ENCODE measurements at places on chromosomes 16 and 17.

GRCh38 chr17:37338847-37339246 lies 36.9 kb upstream of the C17orf78 start:
- no peak for DNase-seq

DNA sequence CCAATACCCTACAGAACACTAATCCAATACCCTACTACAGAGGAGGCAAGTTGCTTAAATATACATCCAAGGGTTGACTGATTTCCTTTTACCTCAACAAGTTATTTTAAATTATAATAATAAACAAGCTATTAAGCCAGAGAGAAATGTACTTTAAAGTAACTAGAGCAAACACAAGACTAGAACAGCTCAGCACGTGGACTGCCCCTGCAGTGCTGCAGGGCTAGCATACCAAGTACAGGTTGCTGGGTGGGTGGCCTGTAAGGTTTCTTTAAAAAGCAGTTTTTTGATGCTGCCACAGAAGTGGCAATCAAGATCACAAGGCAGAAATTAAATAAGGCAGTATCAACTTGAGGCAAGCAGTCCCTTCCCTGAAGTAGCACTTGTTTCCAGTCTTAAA lies 63.5 kb downstream of the PARN start:
- DNase-seq: no peak

- no peak for DNase-seq
Observed at GRCh38 chr17:65147955-65148354, 10.8 kb downstream of the RGS9 start.

DNA sequence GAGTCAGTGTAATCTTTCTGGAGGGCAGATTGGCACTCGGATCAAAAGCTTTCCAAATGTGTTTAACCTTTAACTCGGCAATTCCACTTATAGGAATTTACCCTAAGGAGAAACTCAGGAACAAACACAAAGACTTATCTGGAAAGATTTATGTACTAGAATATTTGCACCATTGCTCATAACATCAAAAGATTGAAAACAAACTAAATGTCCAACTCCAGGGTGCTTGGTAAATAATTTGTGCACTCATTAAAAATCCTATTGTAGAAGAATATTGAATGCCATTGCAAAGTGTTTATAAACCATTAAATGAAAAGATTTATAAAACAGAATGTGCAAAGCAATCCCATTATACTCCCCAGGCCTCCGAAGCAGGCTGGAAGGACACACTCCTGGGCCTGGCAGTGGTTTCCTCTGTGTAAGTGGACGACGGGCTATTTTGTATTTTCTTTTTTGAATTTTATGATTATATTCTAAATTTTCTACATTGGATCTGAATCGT lies 18.7 kb upstream of the RBFOX3 start:
- no peak for DNase-seq

- no peak for DNase-seq
Observed at GRCh38 chr16:49924078-49924477, 68.2 kb upstream of the ZNF423 start.

DNA sequence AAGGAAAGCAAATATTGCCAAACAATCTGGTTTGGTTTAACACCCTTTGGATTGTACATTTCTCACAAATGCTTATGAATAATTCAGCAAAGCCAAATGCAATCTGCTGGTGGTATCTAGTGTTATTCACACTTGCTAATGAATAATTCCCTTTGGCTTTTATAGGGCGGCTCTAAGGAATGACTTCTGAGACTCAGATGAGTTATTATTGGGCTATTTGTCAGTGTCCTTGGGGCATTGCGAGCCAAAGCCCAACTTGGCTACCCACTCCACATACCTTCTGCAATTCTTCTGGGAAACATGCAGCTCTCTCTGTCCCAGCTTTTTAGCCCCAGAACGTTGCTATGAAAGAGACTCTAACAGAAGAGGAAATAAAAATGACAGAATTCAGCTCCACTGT lies 41.1 kb downstream of the FTO start:
- no peak for DNase-seq

GRCh38 chr16:57863434-57864160 lies 61.3 kb upstream of the KIFC3 start:
- no peak for DNase-seq

- DNase-seq: peak; percentile 74
Observed at GRCh38 chr17:8300627-8301242, 5.5 kb upstream of the SLC25A35 start.

DNA sequence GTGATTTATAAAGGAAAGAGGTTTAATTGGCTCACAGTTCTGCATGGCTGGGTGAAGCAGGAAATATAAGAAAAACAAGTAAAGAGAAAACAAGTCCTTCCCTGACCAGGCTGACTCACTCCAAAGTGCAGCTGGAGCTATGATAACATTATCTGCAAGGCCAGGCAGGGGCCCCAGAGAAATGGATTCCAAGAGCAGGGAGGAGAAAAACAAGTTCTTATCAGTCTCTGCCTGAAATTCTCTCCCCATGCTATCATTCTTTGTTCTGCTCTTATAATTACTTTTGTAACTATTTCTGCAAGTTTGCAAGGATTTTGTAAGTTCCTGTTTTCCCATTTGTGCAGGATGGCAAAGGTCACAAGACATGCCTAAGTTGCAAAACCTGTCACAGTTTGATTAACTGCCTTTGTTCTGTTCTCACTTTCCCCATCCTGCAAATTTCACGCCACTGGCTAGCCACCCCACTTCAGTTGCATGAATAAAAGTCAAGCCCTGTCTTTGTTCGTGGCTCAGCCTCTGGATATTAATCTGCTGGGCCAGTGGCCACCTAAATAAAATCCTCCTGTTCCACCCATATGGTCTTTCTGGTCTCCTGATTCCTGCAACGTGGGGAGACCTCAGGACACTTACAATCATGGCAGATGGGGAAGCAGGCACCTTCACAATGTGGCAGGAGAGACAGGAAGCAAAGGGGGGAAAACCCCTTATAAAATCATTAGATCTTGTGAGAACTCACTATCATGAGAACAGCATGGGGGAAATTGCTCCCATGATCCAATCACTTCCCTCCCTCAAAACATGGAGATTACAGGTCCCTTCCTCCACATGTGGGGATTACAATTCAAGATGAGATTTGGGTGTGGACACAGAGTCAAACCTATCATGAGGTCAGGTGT lies 13.1 kb downstream of the ABCA9 start:
- no peak for DNase-seq

GRCh38 chr17:17837380-17837821 lies 615 bp upstream of the SREBF1 start:
- DNase-seq: no peak

DNA sequence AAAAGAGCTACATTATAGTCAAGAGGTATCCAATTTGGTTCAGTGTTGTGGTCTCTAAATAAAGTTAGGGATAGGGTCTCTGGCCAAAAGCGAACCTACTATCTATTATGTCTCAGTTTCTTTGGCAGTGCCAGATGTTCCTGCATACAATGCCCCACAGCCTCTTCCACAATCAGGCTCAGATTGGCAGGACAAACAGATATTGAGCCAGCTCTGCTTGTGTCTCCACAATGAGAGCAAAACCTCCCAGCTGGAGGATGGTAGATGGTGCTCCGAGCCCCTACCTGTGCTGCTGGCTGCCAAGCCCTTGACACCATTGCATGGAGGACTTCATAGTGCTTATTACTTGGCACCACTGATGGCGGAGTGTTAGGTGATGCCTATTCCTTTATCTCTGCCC lies 19.7 kb downstream of the PHAF1 start:
- DNase-seq: no peak

- DNase-seq: no peak
Observed at GRCh38 chr16:2936436-2937011, 24.8 kb downstream of the FLYWCH1 start.

- no peak for DNase-seq
Observed at GRCh38 chr17:4584917-4585637, 748 bp downstream of the SMTNL2 start.

DNA sequence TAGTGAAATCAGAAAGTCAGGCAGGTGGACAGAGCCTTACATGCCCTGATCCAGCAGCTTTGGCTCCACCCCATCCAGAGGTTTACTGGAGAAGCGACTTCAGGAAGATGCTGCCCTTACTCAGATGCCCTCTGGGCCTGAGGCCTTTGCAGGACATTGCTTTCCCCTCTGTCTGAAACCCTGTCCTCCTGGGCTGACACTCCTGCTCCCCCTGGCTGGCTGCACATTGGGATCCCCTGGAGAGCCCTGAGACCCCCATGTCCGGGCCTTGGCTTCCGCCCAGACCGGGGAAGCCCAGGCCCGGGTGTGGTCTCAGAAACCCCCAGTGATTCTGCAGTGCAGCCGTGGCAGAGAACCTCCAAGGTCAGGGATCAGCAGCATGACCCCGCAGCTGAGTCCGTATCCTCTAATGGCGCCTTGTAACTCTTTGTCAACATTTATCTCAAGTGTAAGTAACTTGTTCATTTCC lies 36.6 kb downstream of the BCO1 start:
- DNase-seq: no peak

- no peak for DNase-seq
Observed at GRCh38 chr17:33442320-33442719, 149.2 kb upstream of the ASIC2 start.

DNA sequence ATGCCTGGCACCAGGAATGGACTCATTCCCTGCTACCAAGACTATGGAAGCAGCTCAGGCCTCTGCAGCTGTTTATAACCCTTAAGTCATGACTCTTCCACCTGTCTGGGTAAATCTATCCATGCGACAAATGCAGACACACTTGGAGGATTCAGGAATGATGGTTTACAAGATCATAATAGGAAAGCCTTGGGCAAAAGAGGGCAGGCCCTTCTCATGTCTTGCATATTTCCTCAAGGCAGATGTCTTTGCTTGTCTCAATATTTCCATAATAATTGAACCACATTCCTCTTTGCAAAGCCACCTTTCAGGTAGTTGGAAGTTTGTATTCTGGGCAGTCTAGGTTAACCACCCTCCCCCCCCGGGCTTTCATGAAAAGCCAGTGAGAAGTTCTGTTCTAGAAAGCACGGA lies 884 bp upstream of the JPT1 start:
- no peak for DNase-seq

DNA sequence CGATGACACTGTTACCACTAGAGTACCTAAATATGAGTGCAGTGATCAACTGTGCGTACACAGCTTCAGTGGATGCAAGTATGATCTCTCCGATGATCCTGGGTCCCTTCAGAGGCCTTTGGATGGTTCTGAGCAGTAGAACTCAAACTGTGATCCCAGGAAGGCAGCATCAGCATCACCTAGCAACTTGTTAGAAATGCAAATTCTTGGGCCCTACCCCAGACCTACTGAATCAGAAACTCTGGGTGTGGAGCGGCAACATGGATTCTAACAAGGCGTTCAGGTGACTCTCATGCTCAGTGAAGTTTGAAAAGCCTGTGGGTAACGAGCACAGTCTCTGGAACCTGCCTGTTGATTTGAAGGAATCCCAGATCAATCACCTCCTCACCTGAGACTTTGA lies 25.4 kb downstream of the TOX3 start:
- DNase-seq: no peak

GRCh38 chr16:17468611-17469010 lies 2.1 kb downstream of the XYLT1 start:
- no peak for DNase-seq

- no peak for DNase-seq
Observed at GRCh38 chr17:43528988-43529814, 16.9 kb downstream of the ETV4 start.

GRCh38 chr16:4785758-4786433 lies 2.2 kb downstream of the SEPTIN12 start:
- no peak for DNase-seq

DNA sequence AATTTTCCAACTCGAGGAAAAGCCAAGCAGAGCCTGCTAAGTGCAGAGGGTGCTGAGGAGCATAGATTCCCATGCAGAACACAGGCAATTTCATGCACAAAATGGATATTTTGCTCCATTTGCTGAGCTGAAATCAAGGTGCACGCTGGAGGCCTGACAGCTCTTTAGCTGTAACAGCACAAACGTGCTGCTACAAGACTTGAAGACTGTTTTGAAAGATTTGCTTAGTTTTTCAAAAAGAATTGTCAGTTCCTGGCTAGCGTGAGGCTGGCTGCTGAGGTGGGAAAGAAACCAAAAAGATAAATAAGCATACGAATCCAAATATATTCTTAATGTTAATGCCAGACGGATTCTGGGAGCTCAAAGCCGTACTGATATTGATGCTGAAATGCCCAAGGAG lies 309.0 kb upstream of the MAF start:
- DNase-seq: no peak

GRCh38 chr16:88886845-88887521 lies 20.5 kb upstream of the PABPN1L start:
- DNase-seq: no peak

DNA sequence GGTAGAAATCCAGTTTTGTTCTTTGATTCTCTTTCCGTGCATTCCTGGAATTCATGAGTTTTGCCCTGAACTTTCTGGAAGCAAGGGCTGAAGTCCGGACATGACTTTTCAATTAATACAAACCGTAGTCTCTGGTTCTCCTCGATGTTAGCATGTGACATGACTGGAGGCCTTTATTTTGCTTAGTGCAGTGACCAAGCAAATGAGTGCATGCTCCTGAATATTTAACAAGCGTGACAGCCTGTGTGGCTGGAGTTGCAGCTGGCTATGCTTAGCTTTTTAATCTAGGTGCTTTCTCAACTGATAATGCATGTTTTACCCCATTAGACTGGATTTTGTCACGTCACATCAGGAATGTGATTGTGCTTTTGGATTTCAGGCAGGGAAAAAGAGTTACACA lies 302.1 kb downstream of the MAP2K6 start:
- no peak for DNase-seq

GRCh38 chr16:66401610-66402009 lies 25.5 kb upstream of the BEAN1 start:
- no peak for DNase-seq

GRCh38 chr16:86823125-86823524 lies 244.8 kb downstream of the FOXL1 start:
- no peak for DNase-seq

- DNase-seq: no peak
Observed at GRCh38 chr17:28548417-28549130, 3.9 kb downstream of the UNC119 start.

DNA sequence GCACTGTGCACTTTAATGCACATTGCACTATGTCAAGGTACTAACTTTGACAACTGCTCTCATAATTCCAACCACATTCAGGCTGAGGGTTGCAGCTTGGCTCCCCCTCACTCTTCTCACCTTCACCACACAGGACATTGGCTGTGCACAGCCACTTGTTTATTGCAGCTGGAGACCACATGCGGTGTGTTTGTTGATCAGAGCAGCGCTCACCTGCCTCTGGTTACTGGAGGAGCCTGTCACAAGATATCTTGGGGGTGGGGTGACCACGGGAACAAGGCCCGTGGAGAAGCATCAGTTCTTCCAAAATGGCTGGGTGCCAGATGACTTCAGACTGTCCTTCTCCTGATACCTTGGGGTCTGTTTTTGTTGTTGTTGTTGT lies 10.6 kb upstream of the CCL5 start:
- DNase-seq: no peak

GRCh38 chr17:45948881-45949624 lies 50.0 kb upstream of the STH start:
- peak; percentile 72 for DNase-seq
